Nasal cavity respiratory epithelium epithelial cell of viscerocranial mucosa (primary cell): ENCODE measurements at places on chromosomes 2 and 18. TPM values are rescaled to one million over a fixed set of nuclear protein-coding genes. Genes with fewer than 3 reads are reported as not detected.

Gene UGT1A6
- 5.5 and 82.7 TPM in 2 replicates for total RNA-seq

Gene DTNA
- 1.7 and 10.7 TPM in 2 replicates for total RNA-seq

Gene VWA3B
- 0.07 and 0.34 TPM in 2 replicates for total RNA-seq

Gene FTCDNL1
- 2.3 and 2.7 TPM in 2 replicates for total RNA-seq

Gene TMEM178A
- total RNA-seq: 0.28 and 0.34 TPM in 2 replicates

Gene MYOM1
- total RNA-seq: 0.68 and 0.85 TPM in 2 replicates

Gene OR6B2
- not detected in 2 replicates for total RNA-seq

Gene SCLY
- total RNA-seq: 19.5 and 25.4 TPM in 2 replicates

Gene SCN3A
- not detected in 2 replicates for total RNA-seq

Gene MAP3K19
- total RNA-seq: not detected in 2 replicates

Gene NYAP2
- under 0.01 TPM in 1 of 2 replicates, not detected in the other for total RNA-seq
